ENCODE measurements at places on chromosomes 3 and 15.

DNA sequence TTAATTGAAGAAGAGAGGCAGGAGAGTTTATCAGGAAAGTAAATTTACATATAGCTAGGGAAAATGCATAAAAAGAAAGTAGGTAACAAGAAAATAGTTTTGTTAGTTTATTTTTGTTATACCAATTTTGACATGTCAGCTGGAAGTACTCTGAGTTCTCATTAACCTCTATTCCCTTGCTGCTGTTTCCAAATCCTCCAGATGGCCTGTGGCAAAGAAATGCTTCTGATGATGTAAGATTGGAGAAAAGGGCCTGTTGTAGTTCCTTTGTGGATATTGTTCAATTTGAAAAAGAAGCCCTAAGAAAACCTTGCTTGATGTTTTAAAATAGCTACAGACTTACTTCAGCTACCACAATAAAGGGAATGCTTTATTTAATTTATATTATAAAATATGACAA is 192.9 kb upstream of the SLITRK3 start:
- no peaks in the 10 kb centered on the region for H3K36me3 ChIP-seq
- H3K4me1 ChIP-seq: no peaks in the 10 kb centered on the region
- H3K27ac ChIP-seq: no peak overlapping the region
- H3K4me3 ChIP-seq: no peak overlapping the region
- no peaks in the 10 kb centered on the region for H3K27me3 ChIP-seq

DNA sequence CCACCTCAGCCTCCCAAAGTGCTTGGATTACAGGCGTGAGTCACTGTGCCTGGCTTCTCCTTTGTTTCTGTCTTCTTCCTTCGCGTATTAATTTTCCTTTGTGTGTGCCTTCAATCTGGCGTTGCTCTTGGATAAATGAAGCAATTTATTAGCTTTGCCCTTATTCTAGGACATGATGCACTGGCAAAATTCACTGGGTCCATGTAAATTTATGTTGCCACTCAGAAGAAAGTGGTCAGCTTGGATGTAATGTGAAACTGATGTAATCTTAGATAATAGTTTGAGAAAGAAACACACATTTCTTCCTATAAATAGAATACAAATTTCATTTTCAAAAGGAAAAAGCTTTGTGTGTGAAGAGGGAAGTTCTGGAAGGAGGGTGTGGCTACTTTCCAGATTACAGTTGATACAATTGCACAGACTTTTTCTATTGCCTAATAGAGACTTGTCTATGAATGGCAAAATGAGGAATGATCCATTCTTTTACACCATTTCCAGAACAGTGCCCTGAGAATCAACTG is 23.3 kb upstream of the ATP1B3 start:
- no peak overlapping the region for H3K4me3 ChIP-seq
- H3K27ac ChIP-seq: no peak overlapping the region
- DNase-seq: no peak
- no peaks in the 10 kb centered on the region for H3K4me1 ChIP-seq

DNA sequence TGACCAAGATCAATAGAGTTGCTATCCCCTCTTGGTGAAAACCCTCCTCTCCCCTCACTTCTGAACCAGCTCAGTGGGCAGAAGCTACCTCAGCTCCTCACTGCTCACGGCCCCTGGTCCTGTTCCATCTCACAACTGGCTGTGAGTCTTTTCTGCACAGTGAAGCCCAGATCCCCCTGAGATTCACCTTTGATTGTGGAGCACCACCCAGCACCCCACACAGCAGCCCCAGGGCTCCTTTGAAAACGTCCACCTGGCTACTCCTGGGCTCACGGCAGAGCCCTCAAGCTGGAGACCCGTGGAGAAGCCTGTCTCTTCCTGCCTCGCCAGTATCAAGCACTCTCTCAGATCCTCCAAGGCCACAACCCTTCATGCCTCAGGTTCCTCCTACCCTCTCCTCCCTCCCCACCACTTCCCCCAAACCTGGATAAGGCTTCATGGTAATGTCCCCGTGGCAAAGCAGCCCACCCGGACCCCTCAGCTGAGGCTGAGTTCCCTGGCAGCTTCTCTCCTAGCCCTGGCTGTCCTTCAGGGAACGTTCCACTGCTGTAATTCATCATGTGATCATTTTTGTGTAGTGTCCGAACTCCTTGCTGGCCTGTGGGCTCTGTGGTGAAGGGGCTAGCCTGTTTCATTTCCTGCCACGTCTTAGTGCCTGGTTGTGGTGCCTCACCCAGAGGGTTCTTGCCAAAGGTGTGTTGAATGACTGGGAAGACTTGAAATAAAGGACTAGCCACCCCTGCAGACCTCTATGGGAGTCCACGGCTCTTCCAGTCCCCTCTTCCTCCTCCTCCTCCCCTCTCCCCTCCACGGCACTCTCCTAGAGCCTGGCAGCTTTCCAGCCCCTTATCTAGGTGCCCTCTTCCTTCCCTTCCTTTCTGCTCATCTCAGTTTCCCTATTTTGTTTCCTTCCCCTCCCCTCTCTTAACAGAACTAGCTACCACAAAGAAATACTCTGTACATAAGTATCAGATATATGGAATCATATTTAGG is 44.5 kb downstream of the KY start:
- H3K36me3 ChIP-seq: no peaks in the 10 kb centered on the region
- DNase-seq: no peak

- no peaks in the 10 kb centered on the region for H3K27me3 ChIP-seq
- no peak overlapping the region for H3K27ac ChIP-seq
- no peaks in the 10 kb centered on the region for H3K36me3 ChIP-seq
- DNase-seq: no peak
- peaks cover 2% of the 10 kb centered on the region for H3K4me1 ChIP-seq
Observed at GRCh38 chr3:194503081-194503531, 16.3 kb upstream of the ATP13A3 start.

- H3K4me3 ChIP-seq: no peak overlapping the region
- H3K36me3 ChIP-seq: no peaks in the 10 kb centered on the region
- H3K27ac ChIP-seq: no peak overlapping the region
- no peak for DNase-seq
- H3K4me1 ChIP-seq: no peaks in the 10 kb centered on the region
- no peaks in the 10 kb centered on the region for H3K27me3 ChIP-seq
Observed at GRCh38 chr3:133821767-133822638, 16.4 kb downstream of the SRPRB start.

- peak overlapping the region; percentile 60 for H3K27ac ChIP-seq
- peaks cover 4% of the 10 kb centered on the region for H3K4me1 ChIP-seq
- no peak overlapping the region for H3K4me3 ChIP-seq
- no peaks in the 10 kb centered on the region for H3K27me3 ChIP-seq
- DNase-seq: no peak
Observed at GRCh38 chr3:107263269-107264021, 113.8 kb upstream of the CCDC54 start.

GRCh38 chr3:60216462-60217075 is 1034.7 kb downstream of the FHIT start:
- no peak overlapping the region for H3K27ac ChIP-seq
- no peaks in the 10 kb centered on the region for H3K27me3 ChIP-seq
- no peaks in the 10 kb centered on the region for H3K36me3 ChIP-seq
- H3K4me1 ChIP-seq: no peaks in the 10 kb centered on the region

DNA sequence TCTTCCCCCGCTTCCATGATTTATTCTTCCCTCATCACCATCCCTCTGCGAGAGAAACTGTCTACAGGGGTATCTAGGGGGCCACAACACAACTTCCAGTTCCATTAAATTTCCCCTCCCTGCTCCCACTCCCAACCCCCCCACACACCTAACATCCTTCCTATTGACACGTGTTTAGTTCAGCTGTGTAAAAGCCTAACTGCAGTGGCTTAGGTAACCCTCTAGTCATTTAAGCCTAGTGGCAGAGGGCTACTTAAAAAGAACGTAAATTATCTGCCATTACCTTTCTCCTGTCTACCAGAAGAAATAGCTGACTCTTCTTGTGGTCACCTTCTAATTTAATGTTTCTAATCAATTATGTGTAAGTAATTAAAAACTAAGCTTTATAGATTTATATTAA is 56.3 kb downstream of the ZNF148 start:
- no peaks in the 10 kb centered on the region for H3K4me1 ChIP-seq
- no peak overlapping the region for H3K27ac ChIP-seq
- H3K27me3 ChIP-seq: no peaks in the 10 kb centered on the region
- no peak overlapping the region for H3K4me3 ChIP-seq

DNA sequence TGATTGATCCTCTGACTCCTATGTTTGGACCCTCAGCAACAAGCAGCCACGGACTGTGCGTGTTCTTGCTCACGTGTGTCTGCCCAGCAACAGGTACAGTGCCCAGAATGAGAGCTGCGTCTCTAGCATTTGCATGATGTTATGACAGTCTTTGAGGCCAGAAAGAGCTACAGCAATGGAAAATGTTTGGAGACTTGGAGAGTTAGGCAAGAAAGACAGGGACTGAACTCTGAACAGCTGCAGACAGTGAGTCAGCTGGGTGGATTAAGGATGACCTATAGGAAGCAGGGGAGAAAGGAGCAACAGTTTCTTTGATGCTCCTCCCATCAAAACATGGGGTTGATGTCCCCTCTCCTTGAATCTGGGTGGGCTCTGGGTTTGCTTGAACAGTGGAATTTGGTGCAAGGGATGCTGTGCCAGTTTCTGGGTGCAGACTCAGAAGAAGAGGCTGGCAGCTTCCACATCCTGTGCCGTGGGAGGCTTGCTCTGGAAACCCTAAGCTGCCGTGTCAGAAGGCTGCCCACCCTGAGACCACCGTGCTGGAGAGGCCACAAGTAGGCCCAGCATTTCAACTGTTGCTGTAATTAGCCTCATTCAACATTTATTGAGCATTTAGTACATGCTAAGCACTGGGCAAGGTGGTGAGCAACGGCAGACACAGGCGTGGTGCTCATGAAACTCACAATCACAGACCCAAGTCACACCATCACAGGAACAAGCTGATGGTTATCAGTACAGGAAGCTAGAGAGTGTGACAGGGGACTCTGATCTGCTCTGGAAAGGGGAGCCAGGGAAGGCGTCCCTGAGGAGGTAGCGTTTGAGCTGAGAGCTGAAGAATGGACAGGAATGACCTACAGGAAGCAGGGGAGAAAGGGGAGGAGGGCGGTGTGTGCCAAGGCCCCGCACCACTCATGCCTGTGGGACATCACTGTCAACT is 21.7 kb downstream of the CCR9 start:
- no peaks in the 10 kb centered on the region for H3K36me3 ChIP-seq
- no peak overlapping the region for H3K4me3 ChIP-seq
- DNase-seq: no peak
- no peaks in the 10 kb centered on the region for H3K27me3 ChIP-seq
- H3K27ac ChIP-seq: no peak overlapping the region

GRCh38 chr3:155097009-155097349 is 16.9 kb downstream of the MME start:
- H3K27ac ChIP-seq: no peak overlapping the region
- DNase-seq: no peak
- no peaks in the 10 kb centered on the region for H3K4me1 ChIP-seq
- H3K36me3 ChIP-seq: no peaks in the 10 kb centered on the region
- no peaks in the 10 kb centered on the region for H3K27me3 ChIP-seq

DNA sequence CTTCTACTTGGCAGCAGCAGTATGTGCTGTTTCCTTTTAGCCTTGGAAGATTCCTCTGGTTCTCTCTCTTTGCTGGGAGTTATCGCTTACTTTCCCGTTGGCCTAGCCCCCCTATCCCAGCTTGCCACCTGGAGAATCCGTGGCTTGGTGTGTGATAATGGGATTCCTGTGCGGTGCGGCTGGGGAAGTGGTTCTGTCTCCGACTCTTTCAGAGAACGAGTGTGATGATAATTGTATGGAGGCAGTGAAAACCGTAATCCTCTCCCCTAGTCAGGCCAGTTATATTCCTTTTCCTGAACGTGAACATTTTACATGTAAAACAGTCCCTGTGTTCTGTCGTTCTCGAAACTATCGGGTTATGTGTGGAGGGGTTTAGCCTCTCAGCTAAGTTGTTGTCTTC is 300.1 kb upstream of the C2CD4B start:
- DNase-seq: no peak
- no peak overlapping the region for H3K4me3 ChIP-seq
- H3K27ac ChIP-seq: no peak overlapping the region
- no peaks in the 10 kb centered on the region for H3K4me1 ChIP-seq
- H3K36me3 ChIP-seq: no peaks in the 10 kb centered on the region

DNA sequence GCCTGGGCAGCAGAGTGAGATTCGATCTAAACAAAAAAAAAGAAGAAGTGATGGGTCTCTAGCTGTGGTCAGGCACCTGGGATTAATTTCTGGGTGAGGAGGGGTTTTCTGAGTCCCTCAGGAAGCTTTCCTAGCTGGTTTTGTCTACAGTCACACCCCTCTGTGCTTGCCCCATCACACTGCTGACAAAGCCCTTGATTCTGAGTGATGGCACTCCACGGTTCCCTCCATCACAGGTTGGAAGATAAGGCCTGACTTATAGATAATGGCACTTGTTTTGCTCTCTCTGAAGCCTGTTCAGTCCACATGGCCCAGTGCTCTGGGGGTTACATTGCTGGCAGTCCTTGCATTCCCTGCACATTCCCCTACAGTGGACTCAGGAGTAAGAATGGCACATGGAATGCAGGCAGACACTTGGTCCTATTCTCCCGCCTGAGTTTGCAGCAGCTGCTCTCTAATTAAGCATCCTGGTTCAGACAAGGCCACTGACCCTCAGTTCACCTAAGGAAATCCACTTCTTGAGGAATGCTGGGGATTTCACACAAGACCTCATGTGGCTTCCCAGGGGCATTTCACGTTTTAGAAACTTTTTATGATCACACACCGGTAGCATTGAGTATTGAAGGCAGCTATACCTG is 81.0 kb upstream of the NMNAT3 start:
- no peak for DNase-seq
- H3K4me1 ChIP-seq: no peaks in the 10 kb centered on the region
- no peak overlapping the region for H3K4me3 ChIP-seq
- H3K36me3 ChIP-seq: no peaks in the 10 kb centered on the region
- H3K27me3 ChIP-seq: no peaks in the 10 kb centered on the region

DNA sequence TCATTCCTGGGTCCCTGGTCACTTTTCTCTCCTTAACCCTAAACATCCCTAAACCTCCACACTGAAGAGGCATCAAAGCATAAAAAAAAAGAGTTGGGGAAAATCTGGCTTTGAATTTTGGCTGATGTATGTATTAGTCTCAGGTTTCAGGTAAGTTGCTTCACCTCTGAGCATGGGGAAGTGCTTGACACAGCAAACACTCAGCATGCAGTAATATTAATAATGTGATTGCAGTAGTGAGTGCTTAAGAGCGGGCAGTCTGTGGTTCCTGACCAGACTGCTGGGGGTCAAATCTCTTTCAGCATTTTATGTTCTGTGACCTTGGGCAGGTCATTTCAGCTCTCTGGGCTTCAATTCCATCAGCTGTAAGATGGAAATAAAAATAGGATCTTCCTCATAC is 467.9 kb downstream of the SOX2 start:
- no peak for DNase-seq
- H3K4me1 ChIP-seq: no peaks in the 10 kb centered on the region

GRCh38 chr15:67006083-67007065 is 59.0 kb upstream of the SMAD3 start:
- H3K27ac ChIP-seq: no peak overlapping the region
- no peaks in the 10 kb centered on the region for H3K4me1 ChIP-seq
- H3K4me3 ChIP-seq: no peak overlapping the region
- H3K36me3 ChIP-seq: no peaks in the 10 kb centered on the region
- DNase-seq: no peak

GRCh38 chr3:49747792-49748480 is 24.2 kb upstream of the GMPPB start:
- no peaks in the 10 kb centered on the region for H3K27me3 ChIP-seq
- no peak overlapping the region for H3K27ac ChIP-seq
- H3K36me3 ChIP-seq: no peaks in the 10 kb centered on the region
- DNase-seq: no peak
- no peaks in the 10 kb centered on the region for H3K4me1 ChIP-seq

All from prostate gland (tissue), 2 donors.